Diencephalon (tissue), 1 donor: ENCODE measurements at places on chromosomes 1 and 21. TPM values are rescaled to one million over a fixed set of nuclear protein-coding genes. Genes with fewer than 3 reads are reported as not detected.

IFI44L gene
- 17.3 TPM for total RNA-seq

CAPZA1 gene
- total RNA-seq = 122 TPM

FOXO6 gene
- total RNA-seq = 4.8 TPM

PEA15 gene
- 167 TPM for total RNA-seq

RIMS3 gene
- total RNA-seq = 49.6 TPM

TFF2 gene
- total RNA-seq = not detected

PTPRF gene
- total RNA-seq = 101 TPM

FAM163A gene
- total RNA-seq = 1.6 TPM

BSDC1 gene
- total RNA-seq = 58.4 TPM

PKP1 gene
- total RNA-seq = 0.92 TPM

FAM43B gene
- total RNA-seq = 8.5 TPM

FLG2 gene
- not detected for total RNA-seq

SERPINC1 gene
- total RNA-seq = not detected

TNFRSF18 gene
- total RNA-seq = not detected

E2F2 gene
- 3.0 TPM for total RNA-seq

KIF2C gene
- total RNA-seq = 6.5 TPM

PRR9 gene
- not detected for total RNA-seq

ECM1 gene
- 1.6 TPM for total RNA-seq

AKR7A2 gene
- 38.3 TPM for total RNA-seq

MNDA gene
- 7.4 TPM for total RNA-seq

ZNF684 gene
- 7.4 TPM for total RNA-seq

IGSF5 gene
- total RNA-seq = 4.8 TPM

RGS7 gene
- total RNA-seq = 31.1 TPM

MCL1 gene
- 103 TPM for total RNA-seq

KRTAP13-2 gene
- total RNA-seq = not detected

IFI16 gene
- total RNA-seq = 18.2 TPM

HHIPL2 gene
- 0.23 TPM for total RNA-seq

AKNAD1 gene
- total RNA-seq = 2.8 TPM

TPTE gene
- total RNA-seq = not detected

LGR6 gene
- 1.6 TPM for total RNA-seq

DIRAS3 gene
- 23.1 TPM for total RNA-seq

DRAXIN gene
- 36.7 TPM for total RNA-seq

AK4 gene
- total RNA-seq = 14.5 TPM

OR6N2 gene
- not detected for total RNA-seq

TFF3 gene
- not detected for total RNA-seq

CFH gene
- 12.2 TPM for total RNA-seq
